Fibroblast of villous mesenchyme (primary cell): ENCODE measurements at places on chromosomes 5 and 9.

DNA sequence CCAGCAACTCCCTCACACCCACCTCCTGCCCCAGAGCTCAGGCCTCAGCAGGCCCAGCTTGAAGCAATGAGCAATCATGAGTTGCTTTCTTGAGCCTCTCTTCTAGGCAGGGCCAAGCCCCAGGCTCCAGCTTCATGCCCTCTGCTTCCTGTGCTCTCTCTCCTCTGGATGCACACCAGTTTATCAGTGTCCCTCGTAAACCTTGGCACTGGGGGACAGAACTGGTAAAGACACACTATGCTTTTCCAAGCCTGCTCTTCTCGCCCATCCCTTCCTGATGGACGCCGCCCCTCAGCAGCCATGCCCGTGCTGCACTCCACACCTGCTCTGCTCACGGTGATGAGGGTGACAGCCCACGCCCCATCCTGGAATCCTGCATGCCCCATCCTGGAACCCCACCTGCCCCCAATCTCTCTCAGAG lies 49.4 kb upstream of the ORM1 start:
- DNase-seq: no peak

DNA sequence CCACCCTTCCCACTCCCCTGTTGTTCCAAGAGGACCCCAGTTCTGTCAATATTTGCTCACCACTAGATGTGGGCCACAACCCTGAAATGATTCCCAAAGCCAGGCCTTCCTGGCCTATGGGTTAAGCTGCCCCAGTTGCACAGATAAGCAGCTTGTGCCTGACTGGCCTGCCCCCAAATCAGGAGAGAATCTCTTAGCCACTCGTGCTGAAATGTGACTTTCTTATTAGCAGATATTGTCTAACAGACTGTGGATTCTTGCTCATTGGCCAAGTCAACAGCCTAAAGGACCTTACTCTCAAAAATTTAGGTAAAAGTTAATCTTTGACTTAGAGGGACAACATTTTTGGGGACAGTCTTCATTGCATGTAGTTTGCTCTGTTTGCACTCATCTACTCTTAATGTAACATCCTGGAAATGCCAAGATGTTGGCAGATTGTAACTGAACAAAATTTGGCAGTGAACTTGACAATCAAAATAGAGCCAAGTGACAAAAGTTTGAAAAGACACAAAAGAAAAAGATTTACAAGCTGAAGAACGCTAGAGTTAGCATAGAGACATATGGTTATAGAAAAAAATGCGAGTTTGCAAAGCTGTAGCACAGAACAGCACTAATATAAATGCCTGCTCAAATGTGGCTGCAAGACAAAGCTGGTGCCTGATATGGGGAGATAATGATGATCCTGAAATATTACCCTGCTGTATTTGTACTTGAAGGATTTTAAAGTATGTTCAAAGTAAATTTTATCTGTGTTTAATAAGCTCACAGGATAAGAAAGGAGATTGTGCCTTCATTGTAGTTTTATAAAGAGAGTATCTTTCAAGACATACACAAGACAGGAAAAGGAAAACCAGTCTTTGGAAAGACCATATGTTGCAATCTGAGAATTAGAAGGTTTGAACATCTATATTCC lies 29.0 kb upstream of the FSD1L start:
- DNase-seq: no peak

DNA sequence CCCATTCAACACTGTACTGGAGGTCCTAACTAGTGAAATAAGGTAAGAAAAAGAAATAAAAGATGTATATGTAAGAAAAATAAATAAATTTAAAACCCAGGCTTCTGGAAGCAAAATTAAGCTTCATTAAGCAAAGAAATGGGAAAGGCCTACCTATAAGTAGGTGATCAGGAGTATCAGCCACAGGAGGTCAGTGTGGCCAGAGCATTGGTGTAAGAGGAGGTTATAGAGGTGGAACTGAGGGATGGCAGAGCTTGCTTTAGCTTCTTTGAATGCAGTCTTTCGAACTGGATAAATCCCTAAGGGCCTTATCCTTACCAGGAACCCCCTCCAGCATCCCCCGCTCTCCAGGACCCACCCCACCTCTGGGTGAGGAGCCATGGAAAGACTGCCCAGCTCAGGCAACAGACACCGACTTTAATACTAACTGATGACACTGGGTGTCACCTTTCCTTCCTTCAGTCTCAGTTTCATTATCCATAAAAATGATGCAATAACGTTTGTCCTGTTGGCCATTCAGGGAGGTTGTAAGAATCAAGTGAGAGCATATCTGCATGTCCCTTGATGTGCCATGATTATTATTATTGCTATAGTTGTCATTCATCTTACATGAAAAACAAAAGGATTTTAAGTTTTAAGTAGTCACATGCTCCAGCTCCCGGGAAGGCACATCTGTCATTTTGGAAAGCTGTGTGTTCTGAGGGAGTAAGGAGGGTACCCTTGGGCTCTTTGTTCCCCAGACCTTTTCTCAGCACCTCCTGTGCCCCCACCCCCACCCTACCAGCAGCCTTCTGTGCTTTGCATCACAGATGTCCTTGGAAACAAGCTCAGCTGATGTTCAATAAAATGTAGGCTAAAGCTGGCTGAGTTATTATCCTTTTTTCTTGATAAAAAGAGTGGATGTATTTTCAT lies 50.8 kb upstream of the CTNNA1 start:
- peak; percentile 53 for DNase-seq

GRCh38 chr9:128940271-128940921 lies 7.0 kb downstream of the DOLK start:
- no peak for DNase-seq

DNA sequence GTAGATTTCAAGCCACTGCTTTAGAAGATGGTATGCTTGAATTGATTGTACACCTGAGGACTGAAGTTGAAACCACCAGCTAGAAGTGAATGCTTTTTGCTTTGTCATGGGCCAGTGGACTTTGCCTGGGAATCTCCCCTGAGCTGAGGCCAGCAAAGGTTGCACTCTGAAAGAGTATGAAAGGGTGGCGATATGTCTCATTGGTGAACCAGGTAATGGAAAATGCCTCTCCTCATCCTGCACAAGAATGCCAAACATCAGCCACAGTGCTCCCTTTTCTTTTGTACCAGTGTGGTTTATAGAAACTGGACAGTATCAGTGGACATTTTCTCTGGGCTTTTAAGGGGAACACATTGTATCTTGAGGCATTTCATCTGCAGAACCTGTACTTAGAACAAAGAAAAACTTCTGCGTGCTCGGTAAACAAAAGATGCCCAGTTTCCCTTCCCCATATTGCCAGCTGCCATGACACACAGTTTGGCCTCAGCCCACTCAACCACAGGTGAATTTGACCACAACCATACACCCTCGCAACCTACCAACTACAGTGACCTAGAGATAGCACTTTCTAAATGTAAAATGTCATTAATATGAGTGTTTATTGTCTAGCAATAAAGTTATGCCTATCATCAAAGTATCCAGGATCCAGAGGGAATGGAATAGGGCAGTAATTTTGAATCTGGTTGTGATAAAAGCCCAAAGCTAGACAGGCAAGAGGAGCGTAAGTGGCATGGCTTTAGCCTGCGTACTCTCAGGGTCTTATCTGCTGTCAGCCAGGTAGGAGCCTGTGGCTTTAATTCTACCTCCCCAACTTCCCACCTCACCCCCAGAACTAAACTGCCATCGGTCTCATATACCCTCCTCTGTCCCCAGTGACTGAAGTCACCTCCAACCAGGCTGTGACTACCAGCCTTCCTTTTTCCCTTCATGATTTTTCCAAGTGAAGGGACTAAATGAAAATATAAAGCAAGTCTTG lies 79.5 kb upstream of the LHFPL2 start:
- no peak for DNase-seq

DNA sequence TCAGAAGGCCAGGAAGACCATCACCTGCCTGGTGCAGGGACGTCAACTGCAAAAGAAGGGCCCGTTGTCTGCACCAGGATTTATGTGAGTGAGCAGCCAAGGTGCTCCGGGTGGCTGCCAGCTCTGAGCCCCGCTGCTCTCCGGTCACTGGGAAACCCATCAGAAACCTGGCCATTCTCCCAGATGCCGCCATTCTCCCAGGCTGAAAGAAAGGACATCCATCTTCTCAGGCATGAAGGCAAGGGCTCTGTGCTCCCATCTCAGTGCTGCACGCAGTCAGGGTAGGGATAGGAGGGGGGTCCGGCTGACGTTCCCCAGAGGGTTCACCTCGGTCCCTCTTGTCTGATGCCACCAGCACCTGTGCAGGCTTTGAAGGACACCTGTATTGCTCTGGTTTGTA lies 158.4 kb downstream of the ERCC6L2 start:
- no peak for DNase-seq

GRCh38 chr5:4630031-4630430 lies 510.1 kb upstream of the ADAMTS16 start:
- DNase-seq: no peak

- no peak for DNase-seq
Observed at GRCh38 chr9:16085167-16085726, 532.4 kb downstream of the CCDC171 start.

GRCh38 chr9:32247168-32247567 lies 137.3 kb upstream of the ACO1 start:
- DNase-seq: no peak

GRCh38 chr5:41735213-41735612 lies 135.0 kb downstream of the OXCT1 start:
- DNase-seq: no peak

DNA sequence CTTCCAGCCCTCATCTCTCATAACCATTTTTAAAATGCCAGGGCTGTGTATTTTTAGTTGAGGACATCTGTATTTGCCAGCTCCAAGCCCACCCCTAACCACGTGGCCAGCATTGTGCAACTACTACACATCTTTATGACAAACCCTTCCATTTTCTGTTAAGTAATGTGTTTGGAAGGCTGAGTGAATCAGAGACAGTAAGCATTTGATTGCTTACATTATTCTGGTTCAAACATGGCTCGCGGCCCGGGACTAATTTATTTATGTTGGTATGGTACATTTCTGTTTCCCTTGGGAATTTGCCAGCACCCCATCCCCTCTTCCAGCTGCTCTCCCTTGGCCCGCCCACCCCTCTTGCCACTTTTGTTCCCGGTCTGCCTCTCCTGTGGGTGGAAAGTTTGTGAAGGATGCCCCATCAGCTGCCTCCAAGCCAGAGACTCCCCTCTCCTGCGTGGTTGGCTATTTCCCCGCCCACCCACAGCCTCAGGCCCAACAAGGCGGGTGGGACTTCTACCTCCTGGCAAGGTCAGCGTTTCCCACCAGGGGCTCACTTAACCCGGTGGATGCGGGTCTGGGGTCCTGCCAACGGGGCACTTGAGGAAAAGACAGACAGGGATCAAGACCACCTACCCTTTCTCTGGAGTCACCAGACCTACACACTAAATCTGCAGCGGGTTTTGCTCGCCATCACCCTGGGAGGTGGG lies 162.2 kb downstream of the HSD17B3 start:
- peak; percentile 98 for DNase-seq

- no peak for DNase-seq
Observed at GRCh38 chr9:33133186-33133585, 34.0 kb downstream of the B4GALT1 start.

GRCh38 chr5:14685757-14686156 lies 21.2 kb downstream of the OTULIN start:
- peak; percentile 67 for DNase-seq

- no peak for DNase-seq
Observed at GRCh38 chr9:108213511-108213910, 642.3 kb downstream of the ACTL7B start.

GRCh38 chr5:141641634-141642267 lies 5.0 kb downstream of the RELL2 start:
- peak; percentile 56 for DNase-seq

DNA sequence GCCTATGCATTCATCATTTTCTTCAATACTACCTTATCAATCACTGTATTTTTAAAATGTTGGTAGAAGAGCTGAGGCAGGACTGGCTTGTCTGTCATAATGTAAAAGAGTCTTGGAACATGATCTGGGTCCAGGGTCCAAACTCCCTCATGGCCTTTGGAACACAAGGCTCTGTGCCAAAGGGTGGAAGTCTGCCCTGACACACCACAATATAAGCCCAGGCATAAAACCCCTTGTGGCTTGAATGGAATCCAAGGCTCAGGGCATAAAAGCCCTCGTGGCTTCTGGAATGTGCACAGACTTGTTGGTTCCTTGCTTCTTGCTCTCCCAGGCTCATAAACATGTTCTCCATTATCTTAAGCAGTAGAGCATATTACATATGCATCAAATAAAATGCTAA lies 48.0 kb downstream of the GABRB2 start:
- DNase-seq: no peak

DNA sequence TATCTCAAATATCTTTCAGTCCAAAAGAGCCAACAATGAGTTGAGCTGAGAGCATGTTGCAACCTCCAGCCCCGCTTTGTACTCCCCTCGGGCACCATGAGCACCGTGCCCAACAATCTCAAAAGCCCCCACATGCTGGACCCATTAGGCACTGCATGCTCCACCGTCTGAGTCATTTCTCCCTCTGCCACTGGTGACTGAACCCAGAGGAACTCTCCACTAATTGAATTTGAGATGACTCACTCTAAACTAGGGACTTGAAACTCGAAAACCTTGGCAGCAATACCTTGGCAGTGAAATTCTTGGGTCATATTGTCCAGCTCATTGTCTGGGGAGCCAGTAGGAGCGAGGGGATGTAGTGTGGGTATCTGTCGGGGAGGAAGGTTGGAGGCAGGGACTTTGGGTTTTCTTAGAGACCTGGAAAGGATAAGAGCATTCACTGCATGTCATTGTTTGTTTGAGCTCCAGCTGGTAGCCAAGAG lies 49.9 kb upstream of the SLIT3 start:
- DNase-seq: peak; percentile 72

DNA sequence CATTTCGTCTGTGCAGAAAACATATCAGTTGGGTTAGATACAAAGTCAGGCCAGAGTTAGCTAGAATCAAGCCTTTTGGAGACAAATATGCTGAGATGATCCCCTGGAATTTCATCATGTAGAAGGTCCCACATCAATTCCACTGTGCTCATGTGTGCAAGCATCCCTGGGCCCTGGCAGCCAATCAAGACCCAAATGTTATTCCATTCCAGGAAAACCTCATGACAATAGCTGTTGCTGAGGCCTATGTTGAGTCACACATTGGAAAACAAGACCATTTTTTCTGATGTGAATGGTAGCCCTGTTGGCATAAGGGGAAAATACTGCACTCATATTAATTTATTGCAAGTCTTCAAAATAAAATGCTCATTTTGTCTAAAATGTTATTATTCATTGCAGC lies 11.5 kb downstream of the SPOCK1 start:
- DNase-seq: peak; percentile 45

DNA sequence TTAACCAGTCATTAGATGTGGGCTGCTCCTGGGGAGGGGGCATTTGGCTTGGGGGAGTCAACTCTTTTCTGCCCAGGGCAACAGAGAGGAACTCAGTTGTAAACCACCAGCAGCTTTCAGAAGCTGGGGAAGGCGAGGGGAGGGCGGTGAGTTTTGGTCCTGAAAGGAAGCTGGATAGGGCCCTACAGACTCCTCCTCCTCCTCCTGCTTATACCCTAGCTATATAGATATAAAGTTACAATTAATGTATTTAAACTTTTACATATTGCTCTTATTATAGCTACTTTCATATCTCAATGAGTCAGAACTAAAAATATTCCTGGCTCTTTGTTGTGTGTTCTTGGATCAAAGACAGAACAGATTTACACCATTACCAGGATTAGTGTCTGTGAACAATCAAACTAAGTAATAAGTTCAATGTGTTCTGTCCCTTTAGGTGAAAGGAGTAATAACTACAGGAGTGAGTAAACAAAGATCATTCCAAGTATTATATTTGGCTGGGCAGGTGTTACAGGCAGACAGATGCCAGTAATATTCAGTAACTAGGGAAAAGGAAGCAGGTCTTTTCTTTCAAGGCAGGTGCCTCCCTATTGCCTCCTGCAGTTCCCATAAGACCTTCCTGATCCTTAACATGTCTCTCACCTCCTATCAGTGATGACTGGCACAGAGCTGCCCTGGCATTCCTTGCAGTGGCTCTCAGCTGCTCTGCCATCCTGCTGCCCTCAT lies 20.5 kb upstream of the VPS13A start:
- no peak for DNase-seq

- no peak for DNase-seq
Observed at GRCh38 chr9:121567500-121568342, 68.1 kb upstream of the GGTA1 start.
